ENCODE measurements at places on chromosomes 6 and 20.
A peak's percentile ranks its signal among the peaks of the same experiment; 100 is the strongest.

GRCh38 chr6:44230034-44230675, 6.8 kb downstream of the SLC29A1 start:
- no peak for DNase-seq

GRCh38 chr6:7264686-7265384, 48.2 kb downstream of the SSR1 start:
- DNase-seq, result no peak

DNA sequence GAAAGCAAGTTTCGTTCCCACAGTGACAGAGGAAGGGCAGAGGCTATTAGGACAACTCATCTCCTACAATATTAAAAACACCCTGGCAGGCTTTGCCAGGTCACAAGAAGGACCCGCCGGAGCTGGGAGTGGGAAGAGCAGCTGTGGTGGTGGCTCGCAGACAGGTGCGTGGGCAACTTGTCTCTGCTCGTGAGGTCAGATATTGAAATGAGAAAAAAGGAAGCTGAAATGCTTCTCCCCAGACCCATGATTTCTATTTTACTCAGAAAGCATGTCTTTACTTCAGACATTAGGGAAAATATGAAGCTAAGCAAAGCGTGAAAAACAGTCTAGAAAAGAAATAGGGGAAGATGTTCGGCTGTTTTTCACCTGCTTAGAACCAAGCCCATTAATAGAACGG, 166.3 kb upstream of the EEF1E1 start:
- DNase-seq, result no peak

GRCh38 chr20:2301164-2301622, 5.4 kb downstream of the TGM3 start:
- peak; percentile 42 for DNase-seq

- no peak for DNase-seq
Measured at GRCh38 chr6:44261581-44261980, 3.8 kb downstream of the NFKBIE start.

All from CD4-positive, alpha-beta T cell treated with Interleukin-21 for 1 hour (primary cell).